ENCODE measurements at places on chromosomes 1 and 21.

- no peak for DNase-seq
Measured at GRCh38 chr21:15183813-15184257, 119.0 kb upstream of the NRIP1 start.

- DNase-seq: no peak
Measured at GRCh38 chr1:27968692-27969091, 8.9 kb downstream of the XKR8 start.

GRCh38 chr1:207397525-207397926, 56.6 kb upstream of the CR2 start:
- DNase-seq: no peak

- no peak for DNase-seq
Measured at GRCh38 chr1:212920896-212921295, 29.4 kb upstream of the VASH2 start.

DNA sequence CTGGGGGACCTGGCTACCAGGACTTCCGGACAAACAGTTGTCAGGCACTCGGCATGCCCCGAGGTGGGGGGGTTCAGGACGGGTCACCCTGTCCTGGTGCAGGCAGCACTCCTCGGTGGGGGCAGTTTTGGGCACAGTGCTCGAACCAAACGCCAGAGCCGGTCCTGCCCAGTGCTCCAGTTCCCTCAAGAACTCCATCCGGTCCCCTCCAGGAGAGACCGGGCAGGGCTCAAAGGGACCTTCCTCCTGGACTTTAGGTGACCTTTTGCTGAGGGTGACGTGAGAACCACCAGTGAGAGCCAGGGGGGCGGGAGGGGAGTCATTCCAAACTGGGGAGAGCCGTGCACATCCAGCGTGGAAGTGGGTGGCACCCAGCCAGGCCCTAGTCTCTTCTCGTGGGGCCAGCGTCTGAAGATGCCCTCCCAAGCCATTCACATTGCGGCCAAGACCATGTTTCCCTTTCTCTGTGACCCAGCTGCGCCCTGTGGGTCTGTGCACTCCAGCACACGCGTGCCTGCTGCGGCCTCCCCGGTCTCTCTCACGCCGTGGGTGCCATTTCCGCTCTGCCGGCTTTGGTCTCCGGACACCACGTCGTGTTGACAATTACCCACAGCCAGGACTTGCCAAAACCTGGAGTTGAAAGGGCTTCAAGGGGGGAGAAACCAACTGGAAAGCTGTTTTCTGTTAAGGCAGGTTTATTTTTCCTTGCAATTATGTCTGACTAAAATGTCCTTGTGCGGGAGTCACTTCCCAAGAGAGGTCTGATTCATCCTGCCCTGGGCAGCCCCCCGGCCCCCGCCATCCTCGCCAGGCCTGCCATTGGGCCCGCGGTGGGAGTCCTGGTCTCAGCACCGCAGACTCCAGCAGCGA, 178.8 kb upstream of the ARHGEF16 start:
- no peak for DNase-seq

GRCh38 chr1:2961081-2961480, 60.2 kb upstream of the ACTRT2 start:
- no peak for DNase-seq

- DNase-seq: no peak
Measured at GRCh38 chr1:98364544-98364943, 297.0 kb upstream of the SNX7 start.

DNA sequence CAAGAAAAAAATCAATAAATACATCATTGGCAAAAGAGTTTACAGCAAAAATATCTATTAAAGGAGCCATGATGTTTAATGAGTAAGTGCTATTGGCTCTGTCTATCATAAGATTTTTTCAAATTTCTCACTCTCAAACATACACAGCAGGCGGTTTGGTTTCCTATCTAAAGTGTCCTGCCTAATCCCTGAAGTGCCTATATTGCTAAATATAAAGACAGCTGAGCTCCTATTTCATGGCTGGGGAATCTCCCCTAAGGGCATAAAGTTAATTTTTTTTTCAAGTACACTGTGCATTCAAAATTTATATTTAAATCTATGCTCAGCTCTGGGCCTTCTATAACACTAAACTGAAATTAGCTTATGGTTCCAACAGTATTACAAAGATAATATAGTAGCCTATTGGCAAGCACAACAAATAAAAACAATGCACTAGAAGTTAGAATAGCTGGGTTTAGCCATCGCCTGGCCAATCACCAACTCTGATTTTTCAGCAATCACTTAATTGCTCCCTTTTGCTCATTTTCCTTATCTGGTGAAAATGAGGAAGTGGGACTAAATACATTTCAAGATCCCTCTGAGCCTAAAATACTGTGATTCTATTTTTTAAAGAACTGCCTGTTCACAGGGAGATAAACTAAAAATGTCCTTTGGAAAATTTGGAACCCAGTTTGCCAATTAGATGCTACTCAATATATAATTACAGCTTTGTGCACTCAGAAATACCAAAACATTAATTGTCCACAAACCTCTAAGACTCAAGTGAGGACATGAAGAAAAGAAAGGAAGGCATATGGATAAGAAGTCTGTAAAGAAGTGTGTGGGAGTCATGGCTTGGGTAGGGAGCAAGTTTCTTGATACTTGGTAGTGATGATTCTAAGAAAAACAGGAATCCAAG, 62.5 kb downstream of the WDR64 start:
- DNase-seq: no peak

DNA sequence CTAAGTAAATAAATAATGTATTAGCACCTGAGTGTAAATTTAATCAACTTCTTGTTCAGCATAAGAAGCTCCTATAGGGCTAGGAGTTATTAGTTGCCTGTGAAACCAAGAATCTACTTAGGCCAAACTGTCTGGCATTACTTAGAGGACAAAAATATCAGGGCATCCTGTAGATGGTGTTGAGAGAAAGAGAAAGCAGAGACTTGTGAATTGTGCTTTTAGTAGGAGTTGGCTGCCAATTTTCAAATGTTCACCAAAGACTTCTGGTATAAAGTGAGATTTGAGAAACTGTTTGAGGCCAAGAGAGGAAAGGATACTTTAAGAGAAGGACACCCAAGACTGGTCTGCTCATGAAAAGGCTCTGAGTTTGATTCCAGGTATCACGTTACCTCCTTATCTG, 315.5 kb upstream of the DEPDC1 start:
- no peak for DNase-seq

GRCh38 chr1:58903514-58904298, 119.9 kb upstream of the JUN start:
- DNase-seq: peak; percentile 86

- DNase-seq: peak; percentile 19
Measured at GRCh38 chr21:34889320-34889675, 159.8 kb downstream of the RUNX1 start.

- peak; percentile 38 for DNase-seq
Measured at GRCh38 chr1:220680085-220680687, 10.0 kb upstream of the C1orf115 start.

DNA sequence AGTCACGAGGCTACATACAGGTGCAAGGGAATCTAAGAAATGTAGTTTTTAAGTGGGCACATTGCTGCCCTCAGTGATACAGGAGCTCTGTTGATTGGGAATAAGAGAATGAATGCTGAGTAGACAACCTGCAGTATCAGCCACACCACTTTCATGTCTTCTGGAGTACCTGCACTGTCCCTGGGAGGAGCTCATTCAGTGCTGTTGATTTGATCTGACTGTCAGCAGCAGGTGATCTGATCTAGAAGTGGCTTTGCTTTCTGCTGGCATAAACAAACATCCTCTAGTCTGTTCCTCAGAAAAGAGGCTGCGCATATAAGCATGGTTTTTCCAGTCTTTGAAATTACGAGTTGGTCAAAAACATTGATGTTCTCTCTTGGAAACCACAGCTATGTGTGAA, 35.5 kb upstream of the LRRC52 start:
- DNase-seq: no peak

DNA sequence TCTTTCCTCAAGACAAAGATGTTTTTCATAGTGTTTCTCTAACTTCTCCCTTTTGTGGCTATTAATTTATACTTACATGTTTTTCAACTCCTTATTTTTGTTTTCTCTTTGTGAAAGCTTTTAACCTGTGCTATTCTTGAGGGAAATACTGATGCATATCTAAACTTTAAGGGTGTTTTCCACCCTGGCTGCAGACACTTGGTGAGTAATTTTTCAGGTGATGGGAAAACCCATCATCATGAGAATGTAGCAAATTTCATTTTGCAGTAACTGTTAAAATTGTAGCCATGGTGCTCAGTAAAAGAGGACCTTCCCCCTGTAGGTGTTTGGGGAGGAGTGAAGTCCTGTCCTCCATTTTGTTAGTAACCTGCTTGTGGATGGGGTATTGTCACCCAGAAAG, 124.2 kb downstream of the LIPI start:
- DNase-seq: no peak

- DNase-seq: no peak
Measured at GRCh38 chr1:245031041-245031440, 123.7 kb upstream of the KIF26B start.

- DNase-seq: no peak
Measured at GRCh38 chr1:31763671-31764311, 349 bp downstream of the ADGRB2 start.

- no peak for DNase-seq
Measured at GRCh38 chr1:46393510-46393909, 607 bp upstream of the FAAH start.

DNA sequence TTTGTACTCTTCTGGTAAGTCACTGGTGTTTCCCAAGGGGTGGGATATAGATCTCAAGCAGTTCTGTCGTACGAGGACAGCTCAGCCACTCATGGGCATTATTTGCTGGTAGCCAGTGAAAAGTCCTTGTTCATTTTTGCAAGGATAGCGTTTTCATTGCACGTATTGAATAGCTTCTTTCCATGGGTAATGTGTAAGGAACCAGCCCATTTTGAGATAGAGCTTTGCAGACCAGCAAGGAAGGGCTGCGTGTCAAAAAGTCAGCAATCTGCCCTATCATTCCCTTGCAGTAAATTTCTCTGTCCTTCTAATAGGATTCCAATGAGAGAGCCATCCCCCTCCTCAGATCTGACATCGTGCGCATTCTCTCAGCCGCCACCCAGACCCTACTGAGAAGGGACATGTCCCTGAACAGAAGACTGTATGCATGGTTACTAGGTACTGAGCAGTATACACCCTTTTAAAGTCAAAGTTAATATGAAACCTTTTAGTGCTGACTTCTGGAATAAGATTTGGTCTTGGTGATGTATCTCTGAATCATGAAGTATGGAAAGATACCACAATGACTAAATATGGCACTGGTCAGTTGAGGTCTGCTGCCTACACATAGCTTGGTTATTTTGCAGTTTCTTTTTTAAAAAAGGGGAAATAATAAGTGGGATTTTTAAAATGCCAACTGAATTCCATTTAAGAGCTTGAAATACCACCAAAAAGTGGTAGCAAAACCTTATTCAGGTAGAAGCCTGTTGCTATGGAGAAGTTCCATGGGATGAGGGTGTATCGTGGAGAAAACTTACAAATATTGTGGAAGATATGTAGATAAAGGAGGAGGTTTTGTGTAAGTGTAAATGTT, 55.3 kb downstream of the DOP1B start:
- no peak for DNase-seq

GRCh38 chr1:17763995-17764394, 8.9 kb downstream of the ACTL8 start:
- DNase-seq: no peak

- DNase-seq: no peak
Measured at GRCh38 chr1:66526991-66527390, 7.0 kb upstream of the SGIP1 start.

DNA sequence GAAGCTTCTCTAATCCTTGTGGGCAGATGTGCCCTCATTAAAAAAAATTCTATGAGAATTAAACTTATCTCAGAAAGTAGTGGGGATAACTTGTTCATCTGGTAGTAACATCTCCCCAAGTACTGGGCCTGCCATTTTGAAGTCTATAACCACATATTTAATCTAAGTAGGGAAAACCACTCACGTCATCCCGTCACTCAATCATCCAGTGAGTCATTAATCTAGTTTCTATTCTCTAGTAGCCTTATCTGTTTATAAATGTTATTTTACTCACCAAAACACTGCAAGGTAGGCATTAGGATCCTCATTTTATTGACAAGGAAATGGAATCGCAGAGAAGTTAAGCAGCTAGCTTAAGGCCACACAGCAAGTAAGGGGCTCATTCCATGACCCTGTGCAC, 221.9 kb downstream of the ATG4C start:
- DNase-seq: no peak

- no peak for DNase-seq
Measured at GRCh38 chr1:12549460-12550349, 68.3 kb downstream of the DHRS3 start.

GRCh38 chr1:54794451-54795355, 6.4 kb downstream of the TTC22 start:
- no peak for DNase-seq

DNA sequence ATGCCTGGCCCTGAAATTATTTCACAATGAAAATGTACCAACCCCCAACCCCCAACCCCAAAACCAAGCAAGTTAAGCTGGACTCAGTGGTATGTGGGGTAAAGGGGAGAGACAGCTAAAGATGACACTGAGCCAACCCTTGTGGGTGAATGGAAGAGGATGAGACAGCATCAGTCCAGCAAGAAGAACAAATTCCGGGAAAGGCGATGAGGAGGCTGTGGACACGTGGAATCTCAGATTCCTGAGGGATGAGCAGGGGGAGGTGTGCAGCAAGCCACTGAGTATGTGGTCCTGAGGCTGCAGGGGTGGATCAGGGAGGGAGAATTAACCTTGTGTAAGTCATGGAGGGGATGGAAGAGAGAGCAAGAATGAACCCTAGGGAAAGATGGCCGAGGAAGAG, 14.4 kb upstream of the ZNF362 start:
- DNase-seq: no peak

GRCh38 chr1:52142220-52143183, 613 bp downstream of the ZFYVE9 start:
- peak; percentile 36 for DNase-seq

DNA sequence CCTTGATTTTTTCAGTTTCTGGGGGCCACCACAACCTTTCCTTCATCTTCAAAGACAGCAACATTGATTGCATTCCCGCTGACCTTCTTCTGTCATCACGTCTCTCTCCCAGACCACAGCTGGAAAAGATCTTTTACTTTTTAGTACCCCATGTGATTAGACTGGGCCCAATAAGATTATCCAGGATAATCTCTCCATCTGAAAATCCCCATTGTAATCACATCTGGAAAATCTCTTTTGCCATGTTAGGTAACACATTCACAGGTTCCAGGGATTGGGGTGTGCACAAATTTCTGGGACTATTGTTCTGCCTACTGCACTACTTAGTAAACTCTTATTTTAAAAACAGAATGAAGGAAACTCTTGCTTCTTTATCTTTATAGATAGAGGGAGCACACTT, 47.1 kb upstream of the INSL5 start:
- DNase-seq: no peak

DNA sequence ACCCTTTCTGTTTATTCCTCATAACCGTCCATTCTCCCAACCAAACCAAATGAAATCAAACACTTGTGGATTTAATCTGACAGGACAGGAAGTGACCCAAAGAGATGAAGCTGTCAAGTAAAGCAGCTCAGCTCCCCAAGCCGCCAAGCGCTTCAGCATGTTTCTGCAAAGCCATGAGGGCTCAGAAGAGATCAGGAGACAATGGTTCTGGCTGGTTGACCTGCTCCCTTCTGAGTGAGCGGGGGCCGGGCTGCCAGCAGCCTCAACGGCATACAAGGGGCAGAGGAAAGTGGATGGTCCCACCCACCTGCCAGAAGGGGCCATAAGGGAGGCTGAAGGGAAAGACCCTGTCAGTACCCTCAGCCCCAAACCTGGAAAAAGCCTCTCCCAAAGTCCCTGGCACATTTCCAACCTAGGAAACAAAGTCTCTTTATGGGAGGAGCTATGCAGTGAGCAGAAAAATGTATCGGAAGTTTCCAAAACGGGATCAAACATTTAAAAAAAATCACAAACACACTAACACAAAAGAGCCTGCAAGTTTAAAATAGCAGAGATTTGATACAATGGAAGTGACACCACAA, 45.4 kb downstream of the SLC45A1 start:
- DNase-seq: no peak

Data from head of caudate nucleus (tissue), 42 donors.